ENCODE measurements at places on chromosomes 7 and 10. TPM values are rescaled to one million over a fixed set of nuclear protein-coding genes. Genes with fewer than 3 reads are reported as not detected.

DNA sequence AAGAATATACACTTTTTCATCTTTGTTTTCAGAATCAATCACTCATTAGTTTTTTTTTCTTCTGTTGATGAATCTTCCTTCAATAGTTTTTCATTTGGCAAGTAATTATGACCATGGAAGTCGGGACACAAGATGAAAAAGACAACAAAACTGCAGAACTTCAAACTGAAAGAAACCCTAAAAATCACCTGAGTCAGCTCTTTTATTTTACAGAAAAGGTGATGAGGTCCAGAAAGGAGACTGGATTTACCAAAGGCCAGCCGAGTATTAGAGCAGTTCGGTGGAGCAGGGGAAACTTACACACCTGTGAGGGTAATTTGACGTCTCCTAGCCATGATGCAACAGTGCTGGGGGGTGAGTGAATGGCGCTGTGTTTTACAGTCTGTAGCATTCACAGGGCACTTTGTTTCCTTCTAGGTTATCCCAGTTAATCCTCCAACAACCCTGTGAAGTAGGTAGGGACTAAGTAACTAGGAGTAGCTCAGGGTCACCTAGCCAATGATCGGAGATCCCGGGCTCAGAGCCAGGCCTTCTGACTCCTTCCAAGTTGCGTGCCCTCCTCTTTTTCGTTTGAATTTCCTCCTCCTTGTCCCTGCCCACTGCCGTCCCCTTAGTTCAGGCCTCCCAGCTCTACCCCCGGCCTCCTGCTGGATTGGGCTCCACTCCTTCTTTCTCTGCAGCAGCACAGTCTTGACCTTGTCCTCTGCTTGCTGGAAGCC lies 14.0 kb downstream of the RBM20 start:
- no peak overlapping the region for H3K4me3 ChIP-seq
- no peak for DNase-seq
- H3K27me3 ChIP-seq = no peaks in the 10 kb centered on the region
- H3K27ac ChIP-seq = no peak overlapping the region
- peaks cover 10% of the 10 kb centered on the region for H3K4me1 ChIP-seq

DNA sequence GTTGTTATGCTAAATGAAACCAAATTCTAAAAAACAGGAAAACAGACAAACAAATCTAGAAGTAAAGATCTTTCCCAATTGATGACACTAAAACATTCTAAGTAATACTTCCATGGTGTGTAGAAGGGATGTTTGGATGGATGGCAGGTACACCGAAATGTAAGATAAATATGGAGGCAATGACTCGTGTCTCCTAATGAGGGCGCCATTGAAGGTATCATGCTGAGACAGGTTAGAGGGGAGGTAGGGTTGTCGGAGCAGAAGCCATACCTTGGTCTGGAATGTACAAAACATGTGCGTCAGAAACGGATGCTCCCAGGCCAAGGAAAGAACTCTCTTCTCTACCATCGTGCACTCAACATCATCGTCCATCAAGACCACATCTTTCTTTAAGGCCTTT lies 101.4 kb downstream of the PRKCQ start:
- no peak overlapping the region for H3K27ac ChIP-seq
- DNase-seq = no peak
- H3K27me3 ChIP-seq = peaks cover 8% of the 10 kb centered on the region
- H3K36me3 ChIP-seq = no peaks in the 10 kb centered on the region
- H3K4me1 ChIP-seq = 0 out of 2 replicates have a peak, but pooled peaks cover 4% of the 10 kb centered on the region
- H3K4me3 ChIP-seq = no peak overlapping the region

DNA sequence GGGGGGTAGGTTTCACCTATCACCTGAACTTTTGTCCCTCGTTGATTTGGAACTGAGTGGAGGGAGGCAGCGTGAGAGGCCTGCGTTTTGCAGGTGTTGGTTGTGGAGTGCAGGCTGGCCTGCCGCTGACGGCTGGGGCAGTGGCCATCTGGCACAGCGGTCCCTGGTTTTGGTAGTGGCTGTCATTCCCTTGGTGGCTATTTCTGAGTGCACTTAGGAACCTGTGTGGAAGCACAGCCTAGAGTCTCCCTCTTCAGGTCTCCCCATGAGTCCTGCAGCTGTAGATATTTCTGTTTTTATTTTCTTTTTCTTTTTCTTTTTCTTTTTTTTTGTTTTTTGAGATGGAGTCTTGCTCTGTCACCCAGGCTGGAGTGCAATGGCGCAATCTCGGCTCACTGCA lies 129.2 kb downstream of the CUL2 start:
- DNase-seq = no peak
- H3K36me3 ChIP-seq = no peaks in the 10 kb centered on the region
- no peaks in the 10 kb centered on the region for H3K27me3 ChIP-seq
- no peak overlapping the region for H3K27ac ChIP-seq
- no peak overlapping the region for H3K4me3 ChIP-seq
- H3K4me1 ChIP-seq = no peaks in the 10 kb centered on the region

DNA sequence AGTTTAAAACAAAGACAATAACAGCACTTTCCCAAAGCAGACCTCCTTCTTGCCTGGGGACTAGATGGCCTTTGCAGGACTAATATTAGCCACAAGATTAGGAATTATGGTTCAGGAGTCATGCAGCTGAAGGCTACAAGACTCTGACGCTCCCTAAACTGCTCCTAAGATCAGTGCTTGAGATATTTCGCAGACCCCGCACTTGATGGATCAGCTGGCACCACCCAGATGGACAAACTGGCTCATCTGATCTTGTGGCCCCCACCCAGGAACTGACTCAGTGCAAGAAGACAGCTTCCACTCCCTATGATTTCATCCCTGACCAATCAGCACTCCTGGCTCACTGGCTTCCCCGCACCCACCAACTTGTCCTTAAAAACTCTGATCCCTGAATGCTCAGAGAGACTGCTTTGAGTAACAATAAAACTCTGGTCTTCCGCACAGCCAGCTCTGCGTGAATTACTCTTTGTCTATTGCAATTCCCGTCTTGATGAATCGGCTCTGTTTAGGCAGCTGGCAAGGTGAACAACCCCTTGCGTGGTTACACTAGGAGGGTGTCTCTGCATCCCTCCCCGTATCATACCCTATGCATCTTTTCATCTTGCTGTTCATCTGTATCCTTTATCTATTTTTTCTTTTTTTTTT lies 26.9 kb upstream of the NRBF2 start:
- H3K4me1 ChIP-seq = peaks cover 23% of the 10 kb centered on the region
- no peaks in the 10 kb centered on the region for H3K27me3 ChIP-seq

DNA sequence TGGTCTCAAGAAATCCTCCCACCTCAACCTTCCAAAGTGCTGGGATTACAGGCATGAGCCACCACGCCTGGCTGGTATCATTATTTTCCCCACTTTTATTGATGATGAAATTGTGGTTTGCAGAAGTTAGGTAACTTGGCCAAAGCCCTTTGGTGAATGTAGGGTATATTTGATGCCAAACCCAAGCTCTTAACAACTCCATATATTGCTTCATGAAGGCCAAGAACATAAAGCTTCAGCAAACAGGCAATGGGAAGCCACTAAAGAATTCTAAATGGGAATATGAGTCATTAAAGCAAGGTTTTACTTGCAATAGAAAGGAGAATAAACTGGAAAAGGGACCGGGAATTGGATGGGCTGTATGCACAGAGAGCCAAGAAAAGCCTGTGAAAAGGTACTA lies 142.7 kb downstream of the KMT2E start:
- H3K4me1 ChIP-seq = no peaks in the 10 kb centered on the region
- no peak for DNase-seq

DNA sequence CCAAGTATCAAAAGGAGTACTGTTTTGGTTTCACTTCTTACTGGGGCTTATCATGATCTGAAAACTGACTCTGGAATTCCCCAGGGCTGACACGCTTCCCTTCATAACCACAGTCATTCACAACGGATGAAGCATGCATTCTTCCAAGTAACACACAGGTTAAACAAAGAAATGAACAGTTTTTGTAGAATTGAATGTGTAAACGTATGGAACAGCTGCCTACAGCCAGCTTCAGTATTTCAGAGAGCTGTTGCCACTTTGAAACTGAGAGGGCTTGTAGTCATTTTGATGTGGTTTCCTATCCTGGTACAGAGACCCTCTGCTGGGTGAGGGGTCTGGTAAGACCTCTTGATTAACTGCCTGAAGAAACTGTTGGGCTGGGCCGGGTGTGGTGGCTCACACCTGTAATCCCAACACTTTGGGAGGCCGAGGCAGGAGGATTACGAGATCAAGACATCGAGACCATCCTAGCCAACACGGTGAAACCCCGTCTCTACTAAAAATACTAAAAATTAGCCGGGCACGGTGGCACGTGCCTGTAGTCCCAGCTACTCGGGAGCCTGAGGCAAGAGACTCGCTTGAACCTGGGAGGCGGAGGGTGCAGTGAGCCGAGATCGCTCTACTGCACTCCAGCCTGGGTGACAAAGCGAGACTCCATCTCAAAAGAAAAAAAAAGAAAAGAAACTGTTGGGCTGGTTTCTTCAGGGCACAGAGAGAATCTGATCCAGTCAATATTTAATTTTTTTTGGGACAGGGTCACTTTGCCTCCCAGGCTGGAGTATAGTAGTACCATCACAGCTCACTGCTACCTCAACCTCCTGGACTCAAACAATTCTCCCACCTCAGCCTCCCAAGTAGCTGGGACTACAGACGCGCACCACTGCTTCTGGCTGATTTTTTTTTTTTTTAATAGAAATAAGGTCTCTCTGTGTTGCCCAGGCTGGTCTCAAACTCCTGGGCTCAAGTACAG lies 4.7 kb downstream of the NFE2L3 start:
- H3K27ac ChIP-seq = peak overlapping the region; percentile 97
- peaks cover 71% of the 10 kb centered on the region for H3K4me1 ChIP-seq
- peak; percentile 76 for DNase-seq
- no peaks in the 10 kb centered on the region for H3K36me3 ChIP-seq

- no peaks in the 10 kb centered on the region for H3K36me3 ChIP-seq
- H3K27me3 ChIP-seq = no peaks in the 10 kb centered on the region
- no peak overlapping the region for H3K4me3 ChIP-seq
- no peak for DNase-seq
- no peak overlapping the region for H3K27ac ChIP-seq
These were observed 135.4 kb upstream of the PRPS1L1 start for GRCh38 chr7:18163091-18163490.

- no peak overlapping the region for H3K27ac ChIP-seq
- no peaks in the 10 kb centered on the region for H3K36me3 ChIP-seq
- no peaks in the 10 kb centered on the region for H3K27me3 ChIP-seq
- H3K4me1 ChIP-seq = no peaks in the 10 kb centered on the region
- H3K4me3 ChIP-seq = no peak overlapping the region
These were observed 984.9 kb upstream of the AUTS2 start for GRCh38 chr7:68613405-68613804.

GRCh38 chr10:59018977-59019376 lies 157.5 kb upstream of the PHYHIPL start:
- DNase-seq = no peak
- no peak overlapping the region for H3K4me3 ChIP-seq
- no peaks in the 10 kb centered on the region for H3K4me1 ChIP-seq
- no peak overlapping the region for H3K27ac ChIP-seq
- no peaks in the 10 kb centered on the region for H3K27me3 ChIP-seq
- H3K36me3 ChIP-seq = no peaks in the 10 kb centered on the region

DNA sequence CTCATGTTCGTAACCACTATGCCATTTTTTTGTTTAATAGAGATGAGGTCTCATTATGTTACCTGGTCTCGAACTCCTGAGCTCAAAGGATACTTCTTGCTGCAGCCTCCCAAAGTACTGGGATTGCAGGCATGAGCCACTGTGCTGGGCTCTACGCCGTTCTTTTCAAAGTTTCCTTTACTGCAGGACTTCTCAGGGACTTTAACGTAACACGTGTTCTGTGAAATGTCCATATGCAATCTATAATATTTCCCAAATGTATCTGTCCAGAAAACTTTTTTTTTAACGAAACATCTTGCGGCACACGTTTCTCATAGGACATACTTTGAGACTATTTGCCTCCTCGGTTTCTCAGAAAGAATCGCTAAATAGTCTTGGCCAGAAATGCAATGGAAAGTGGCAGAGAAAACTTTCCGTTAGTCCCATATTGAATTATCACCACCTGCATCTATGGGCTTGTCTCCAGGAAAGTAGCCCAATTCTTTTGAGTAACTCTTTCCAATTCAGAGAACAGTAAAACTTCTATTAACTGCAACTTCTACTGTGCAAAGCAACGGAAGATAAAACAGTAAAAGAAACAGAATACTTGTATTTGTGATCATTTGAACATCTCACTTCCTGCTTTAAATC lies 96.3 kb downstream of the ELMO1 start:
- H3K4me1 ChIP-seq = no peaks in the 10 kb centered on the region
- no peak for DNase-seq
- no peak overlapping the region for H3K27ac ChIP-seq
- H3K4me3 ChIP-seq = no peak overlapping the region
- no peaks in the 10 kb centered on the region for H3K36me3 ChIP-seq
- no peaks in the 10 kb centered on the region for H3K27me3 ChIP-seq

DNA sequence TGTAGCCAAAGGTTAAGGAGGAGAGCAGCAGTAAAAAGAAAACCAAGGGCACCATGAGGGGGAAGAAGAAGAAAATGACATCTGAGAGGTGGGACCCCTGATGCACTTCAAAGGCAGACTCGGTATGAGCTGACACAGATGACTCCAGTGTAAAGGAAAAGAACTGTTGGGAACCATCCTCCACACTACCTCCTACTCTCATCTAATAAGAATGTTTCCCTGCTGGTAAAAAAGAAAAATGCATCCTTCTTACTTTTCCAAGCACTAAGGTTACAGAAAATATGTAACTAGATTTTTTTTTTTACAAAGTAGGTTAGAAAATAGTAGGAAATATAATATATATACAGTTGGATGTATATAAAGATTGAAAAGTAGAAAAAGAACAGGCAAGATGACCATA lies 16.9 kb downstream of the TAS2R41 start:
- H3K36me3 ChIP-seq = no peaks in the 10 kb centered on the region
- H3K4me3 ChIP-seq = no peak overlapping the region

GRCh38 chr10:17659365-17659764 lies 15.4 kb downstream of the STAM start:
- H3K4me1 ChIP-seq = peaks cover 16% of the 10 kb centered on the region
- H3K4me3 ChIP-seq = no peak overlapping the region
- no peaks in the 10 kb centered on the region for H3K27me3 ChIP-seq
- DNase-seq = no peak
- peaks cover 20% of the 10 kb centered on the region for H3K36me3 ChIP-seq

- H3K4me3 ChIP-seq = no peak overlapping the region
- H3K36me3 ChIP-seq = no peaks in the 10 kb centered on the region
- DNase-seq = no peak
- no peak overlapping the region for H3K27ac ChIP-seq
These were observed 49.4 kb downstream of the PYROXD2 start for GRCh38 chr10:98365406-98366061.

- H3K4me3 ChIP-seq = no peak overlapping the region
- no peaks in the 10 kb centered on the region for H3K36me3 ChIP-seq
- no peak for DNase-seq
- no peak overlapping the region for H3K27ac ChIP-seq
- no peaks in the 10 kb centered on the region for H3K27me3 ChIP-seq
These were observed 38.5 kb upstream of the WAC start for GRCh38 chr10:28494420-28494819.

The GNAI1 gene
- total RNA-seq = 90.7 TPM

The AVL9 gene
- total RNA-seq = 26.8 TPM

The MACROH2A2 gene
- 45.5 TPM for total RNA-seq

The ENO4 gene
- not detected for total RNA-seq

The OR2F2 gene
- 0.13 TPM for total RNA-seq

The MRLN gene
- not detected for total RNA-seq

The ANKIB1 gene
- total RNA-seq = 45.6 TPM

Measured in SJSA1 (cell line).